ENCODE measurements at places on chromosomes 4 and X.

GRCh38 chr4:154854362-154854761, 73.3 kb downstream of the RBM46 start:
- DNase-seq: no peak

GRCh38 chrX:2767631-2768455, 16.0 kb downstream of the XG start:
- DNase-seq: peak; percentile 10

DNA sequence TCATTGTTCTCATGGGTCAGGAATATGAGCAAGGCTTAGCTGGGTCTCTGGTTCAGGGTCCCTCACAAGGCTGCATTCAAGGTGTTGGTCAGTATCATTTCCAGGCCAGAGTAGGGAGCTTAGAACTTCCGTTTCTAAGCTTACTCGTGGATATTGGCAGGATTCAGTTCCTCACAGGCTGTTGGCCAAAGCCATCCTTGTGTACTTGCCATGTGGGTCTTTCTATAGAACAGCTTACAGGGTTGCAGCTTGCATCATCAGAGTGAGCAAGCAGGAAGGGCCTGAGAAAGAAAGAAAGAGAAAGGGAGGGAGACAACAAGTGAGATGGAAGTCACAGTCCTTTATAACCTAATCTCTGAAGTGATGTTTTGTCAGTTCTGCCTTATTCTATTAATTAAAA, 5.1 kb upstream of the LIMCH1 start:
- DNase-seq: no peak

- DNase-seq: no peak
Observed at GRCh38 chr4:120432301-120432860, 365.7 kb upstream of the MAD2L1 start.
